ENCODE measurements at places on chromosomes 5 and 9.

DNA sequence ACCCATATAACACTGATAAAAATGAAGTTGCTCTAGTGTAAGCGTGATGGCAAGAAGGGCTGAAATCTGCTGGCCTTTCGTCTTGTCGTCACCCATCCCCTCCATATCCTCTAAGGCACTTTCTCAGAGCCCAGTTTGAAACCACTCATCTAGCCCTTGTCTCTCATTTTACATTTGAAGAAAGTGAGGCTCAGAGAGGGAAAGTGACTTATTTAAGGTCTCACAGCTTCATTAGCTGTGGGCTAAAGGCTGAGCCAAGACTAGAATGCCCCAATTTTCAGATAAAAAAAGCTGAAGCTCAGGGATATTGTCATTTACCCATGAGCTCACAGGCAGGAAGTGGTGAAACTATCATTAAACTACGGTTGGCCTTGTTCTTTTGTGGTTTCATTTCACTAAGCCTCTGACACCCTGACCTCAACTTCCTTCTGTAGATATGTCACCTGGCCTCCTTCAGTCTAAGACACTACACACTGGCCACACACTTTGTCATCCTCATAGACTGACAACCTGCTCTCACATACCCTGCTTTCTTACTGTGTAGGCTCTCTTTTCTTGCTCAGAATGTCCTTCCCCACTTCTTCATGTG lies 176.7 kb upstream of the DMAC1 start:
- DNase-seq = no peak

DNA sequence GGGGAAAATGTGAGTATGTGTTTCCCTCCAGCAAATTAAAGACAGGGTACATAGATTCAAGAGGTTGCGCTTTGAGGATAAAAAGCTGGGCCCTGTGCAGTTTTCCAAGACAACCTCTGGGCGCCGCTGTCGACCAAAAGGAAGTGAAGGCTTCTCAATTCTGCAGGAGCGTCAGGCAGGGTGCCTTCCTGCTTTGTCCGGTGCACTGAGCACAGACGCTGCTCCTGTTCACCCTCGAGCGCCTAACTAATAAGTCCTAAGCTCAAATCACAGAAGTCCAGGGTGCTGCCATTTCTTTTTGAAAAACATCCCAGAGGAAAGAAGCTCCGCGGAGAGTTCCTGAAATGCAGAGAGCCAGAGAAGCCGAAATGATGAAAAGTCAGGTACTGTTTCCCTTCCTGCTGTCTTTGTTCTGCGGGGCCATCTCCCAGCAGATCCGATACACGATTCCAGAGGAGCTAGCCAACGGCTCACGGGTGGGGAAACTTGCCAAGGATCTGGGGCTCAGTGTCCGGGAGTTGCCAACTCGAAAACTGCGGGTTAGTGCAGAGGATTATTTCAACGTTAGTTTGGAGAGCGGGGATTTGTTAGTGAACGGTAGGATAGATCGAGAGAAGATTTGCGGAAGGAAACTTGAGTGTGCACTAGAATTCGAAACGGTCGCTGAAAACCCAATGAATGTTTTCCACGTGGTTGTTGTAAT lies at the start of gene PCDHGB1:
PCDHGB1 (plus strand) TSS at position 183 of the 703 bp plus-strand sequence; CDS start at position 345, 162 bp downstream.
- no peak for DNase-seq

GRCh38 chr9:109893241-109893640 lies 113.2 kb downstream of the PALM2AKAP2 start:
- no peak for DNase-seq

DNA sequence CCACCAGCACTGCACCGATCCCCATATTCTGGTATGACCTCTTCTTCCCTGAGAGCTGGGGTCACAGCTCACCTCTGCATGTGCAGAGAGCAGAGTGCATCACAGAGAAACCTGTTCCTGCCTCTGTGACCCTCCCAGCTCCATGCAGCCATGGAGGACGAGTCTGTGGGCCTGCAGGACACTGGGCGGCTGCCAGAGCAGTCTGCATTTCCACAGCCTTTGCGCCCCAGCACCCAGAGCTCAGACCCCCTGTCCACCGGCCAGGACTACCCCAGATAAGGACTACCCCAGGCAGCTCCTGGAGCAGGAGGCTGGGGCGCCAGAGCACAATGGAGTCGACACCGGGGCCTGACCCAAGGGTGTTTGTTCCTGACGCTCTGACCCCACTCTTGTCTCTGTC lies 308.1 kb upstream of the IRX1 start:
- no peak for DNase-seq

DNA sequence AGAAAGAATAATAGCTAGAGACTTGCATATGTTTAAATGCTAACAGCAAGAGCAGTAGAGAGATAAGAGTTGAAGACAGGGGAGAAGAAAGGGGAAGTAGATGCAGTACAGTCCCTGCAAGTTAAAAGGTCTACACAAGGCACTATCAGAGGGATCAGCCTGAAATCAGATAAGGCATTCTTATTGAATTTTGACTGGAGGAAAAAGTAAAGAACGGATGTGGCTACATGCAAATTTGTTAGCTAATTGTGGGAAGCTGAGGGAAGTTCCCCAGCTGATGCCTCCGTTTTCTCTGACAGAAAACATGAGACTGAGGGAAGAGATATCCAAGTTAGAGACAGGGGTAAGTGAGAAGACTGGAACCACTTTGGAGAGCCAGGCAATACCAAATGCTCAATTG lies 12.9 kb upstream of the RHOBTB3 start:
- no peak for DNase-seq

DNA sequence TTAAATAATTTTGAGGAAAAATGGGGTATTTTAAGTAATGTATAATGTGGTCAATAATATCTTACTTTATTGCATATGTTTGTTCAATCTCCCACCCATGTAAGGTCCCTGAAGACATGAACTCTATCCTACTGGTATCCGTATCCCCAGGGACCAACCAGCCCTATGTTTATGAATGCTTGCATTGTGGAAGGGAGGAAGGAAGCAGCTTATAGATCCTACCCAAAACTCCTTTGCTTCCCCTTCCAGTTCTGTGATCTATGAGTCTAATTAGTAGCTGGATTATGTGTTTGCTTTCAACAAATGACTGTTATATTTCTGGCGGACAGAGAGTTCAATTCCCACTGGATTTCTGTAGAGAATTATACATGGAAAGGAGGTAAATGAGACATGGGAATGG lies 45.6 kb downstream of the CNTRL start:
- DNase-seq = no peak

- no peak for DNase-seq
Measured at GRCh38 chr9:35060548-35061207, 11.7 kb downstream of the VCP start.

DNA sequence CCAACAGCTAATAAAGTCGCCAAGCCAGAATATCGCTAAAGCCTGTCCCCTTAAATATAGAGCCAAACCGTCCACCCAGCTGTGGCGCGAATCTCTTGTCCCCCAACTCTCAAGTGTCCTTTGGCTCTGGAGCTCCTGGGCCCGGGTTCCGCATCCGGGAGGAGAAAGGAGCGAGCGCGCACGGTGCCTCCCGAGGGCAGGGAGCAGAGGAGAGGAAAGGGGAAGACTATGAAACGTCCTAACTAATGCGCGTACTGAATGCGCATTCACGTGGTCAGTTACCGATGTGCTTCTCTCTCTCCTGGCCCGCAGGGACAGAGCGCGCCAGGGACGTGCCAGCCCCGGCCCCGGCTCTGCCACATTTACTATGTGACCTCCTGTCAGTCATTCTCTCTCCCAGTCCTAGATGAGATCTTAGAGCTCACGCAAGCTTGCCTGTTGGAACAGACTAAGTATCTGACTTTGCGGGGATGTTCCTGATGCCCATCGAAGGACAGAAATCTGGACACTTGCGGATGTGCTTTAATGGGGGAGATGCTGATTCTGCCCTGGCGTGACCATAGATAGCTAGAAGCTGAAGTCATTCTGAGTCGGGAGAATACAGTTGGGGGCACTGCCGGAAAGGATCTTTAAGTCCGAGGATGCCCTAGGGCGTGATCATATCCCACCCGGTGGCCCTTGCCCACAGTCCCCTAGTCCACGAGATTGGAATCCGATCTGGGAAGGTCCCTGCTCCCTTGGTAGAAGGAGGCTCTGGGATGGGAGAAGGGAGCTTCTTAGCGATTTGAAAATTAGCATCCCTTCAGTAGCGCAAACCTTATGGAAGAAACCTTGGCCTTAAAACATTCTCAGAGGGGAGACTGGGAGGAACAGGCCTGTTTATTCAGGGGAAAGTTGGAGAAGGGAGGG lies 5.7 kb upstream of the EBF1 start:
- no peak for DNase-seq

DNA sequence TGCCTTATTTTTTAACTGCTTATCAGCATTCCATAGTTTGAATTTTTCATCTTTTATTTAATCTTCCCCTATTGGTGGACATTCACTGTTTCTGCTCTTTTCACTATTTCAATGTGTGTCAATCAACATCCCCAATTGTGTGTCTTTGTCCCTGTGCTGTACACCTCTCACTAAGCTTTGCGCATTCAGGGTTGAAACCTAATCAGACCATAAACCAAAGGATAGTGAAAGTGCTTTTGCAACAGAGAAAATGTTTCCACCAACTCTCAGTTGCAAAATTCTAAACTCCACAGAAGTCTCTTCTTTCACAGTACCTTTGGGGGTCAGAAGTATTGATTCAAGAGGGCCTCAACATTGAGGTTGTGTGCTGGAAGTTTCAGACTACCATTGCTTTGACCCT lies 127.1 kb upstream of the SAP30L start:
- DNase-seq = no peak

- DNase-seq = no peak
Measured at GRCh38 chr5:137792303-137792702, 38.1 kb upstream of the HNRNPA0 start.

GRCh38 chr5:128258372-128258771 lies 174.8 kb downstream of the SLC12A2 start:
- peak; percentile 25 for DNase-seq

DNA sequence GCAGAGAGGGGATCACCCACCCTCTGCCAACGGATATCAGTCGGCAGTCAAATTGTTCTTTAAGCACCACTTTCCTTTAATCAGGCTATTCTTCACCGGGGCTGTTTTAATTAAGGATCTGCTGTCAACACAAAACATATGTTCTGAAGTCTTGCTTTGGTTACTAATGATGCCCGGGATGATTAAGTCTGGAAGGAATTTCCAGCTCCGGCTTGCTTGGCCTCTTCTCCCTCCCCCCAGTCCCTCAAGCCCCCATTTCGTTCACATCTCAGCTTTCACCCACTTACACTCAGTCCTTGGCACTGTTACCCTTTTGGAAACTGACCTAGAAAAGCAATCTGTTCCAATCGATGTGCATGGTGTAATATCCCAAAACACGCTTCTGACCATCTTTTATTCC lies 74.7 kb downstream of the MSX2 start:
- DNase-seq = no peak

- DNase-seq = no peak
Measured at GRCh38 chr9:113359385-113359784, 10.0 kb downstream of the BSPRY start.

GRCh38 chr5:111299067-111299481 lies 74.9 kb downstream of the CAMK4 start:
- no peak for DNase-seq
